T-helper 2 cell treated with Interferon-gamma antibody and Interleukin-4, amounts not matched to agents 5 μg/mL and 100 μg/mL, for 36 hours (primary cell): ENCODE measurements at places on chromosomes 16 and 17.

GRCh38 chr17:11304568-11304967 is 63.6 kb downstream of the SHISA6 start:
- DNase-seq, result no peak

DNA sequence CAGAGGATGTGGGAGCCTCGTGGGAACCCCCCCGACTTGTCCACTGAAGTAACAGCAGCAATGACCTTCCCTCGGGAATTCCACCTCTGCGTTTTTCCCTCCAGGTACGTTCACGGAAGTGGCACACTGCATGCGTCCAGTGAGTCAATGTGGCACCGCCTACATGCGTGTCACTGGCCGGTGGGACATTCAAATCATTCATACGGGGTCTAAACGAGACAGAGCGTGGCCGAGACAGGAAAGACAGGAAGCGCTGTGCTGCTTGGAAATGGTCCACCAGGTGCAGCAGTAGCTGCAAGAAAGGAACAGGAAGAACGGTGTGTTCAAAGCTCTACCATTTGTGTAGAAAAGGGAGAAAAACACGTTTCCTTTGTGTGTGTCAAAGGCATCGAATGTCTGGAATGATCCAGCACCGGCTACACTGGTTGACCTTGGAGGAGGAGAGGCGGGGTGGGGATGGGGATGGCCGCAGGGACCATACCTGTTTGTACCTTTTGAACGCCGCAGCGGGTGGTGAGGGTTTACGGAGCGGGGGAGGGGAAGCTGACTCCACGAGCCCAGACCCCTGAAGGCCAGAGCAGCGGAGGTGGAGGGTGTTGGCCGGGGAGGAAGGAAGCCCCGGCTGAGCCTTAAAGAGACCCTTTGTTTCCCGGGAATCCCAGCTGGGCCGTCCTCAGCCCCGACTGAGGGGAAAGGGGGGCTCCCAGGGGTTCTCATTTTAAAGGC is 1.7 kb upstream of the PGAP6 start:
- peak; percentile 44 for DNase-seq

DNA sequence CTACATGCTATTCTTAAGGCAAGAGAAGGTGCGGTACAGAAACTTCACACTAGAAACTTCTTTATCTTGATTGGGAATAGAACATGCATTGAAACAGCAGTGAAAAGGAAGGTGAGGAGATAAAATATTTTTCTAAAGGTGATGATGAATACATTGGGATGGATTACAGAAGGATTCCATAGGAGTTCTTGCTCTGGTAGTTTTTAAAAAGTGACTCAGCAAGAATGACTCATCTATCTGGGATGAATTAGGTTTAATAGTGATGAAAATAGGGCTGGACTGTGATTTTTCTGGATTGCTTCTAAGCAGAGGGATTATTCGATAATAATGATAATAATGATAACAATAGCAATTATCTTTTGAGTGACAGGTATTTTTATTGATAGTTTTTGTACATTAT is 65.6 kb upstream of the HS3ST4 start:
- DNase-seq, result no peak

DNA sequence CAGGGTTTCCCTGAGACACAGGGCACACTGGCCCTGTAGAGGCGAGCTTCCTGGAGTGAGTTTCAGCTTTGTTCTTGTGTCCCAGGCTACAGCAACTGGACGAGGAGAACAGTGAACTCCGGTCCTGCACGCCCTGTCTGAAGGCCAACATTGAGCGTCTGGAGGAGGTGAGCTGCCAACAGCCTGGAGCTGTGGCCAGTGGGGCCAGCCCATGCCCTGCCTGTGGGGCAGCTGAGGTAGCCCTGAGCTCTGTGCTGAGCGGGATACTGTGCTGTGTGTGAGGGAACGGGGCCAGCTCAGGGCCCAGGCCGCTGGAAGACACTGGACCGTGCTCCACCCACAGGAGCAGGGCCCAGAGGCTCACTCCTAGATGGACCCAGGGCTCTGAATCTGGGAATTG is 8.7 kb upstream of the CAPN15 start:
- DNase-seq, result no peak

DNA sequence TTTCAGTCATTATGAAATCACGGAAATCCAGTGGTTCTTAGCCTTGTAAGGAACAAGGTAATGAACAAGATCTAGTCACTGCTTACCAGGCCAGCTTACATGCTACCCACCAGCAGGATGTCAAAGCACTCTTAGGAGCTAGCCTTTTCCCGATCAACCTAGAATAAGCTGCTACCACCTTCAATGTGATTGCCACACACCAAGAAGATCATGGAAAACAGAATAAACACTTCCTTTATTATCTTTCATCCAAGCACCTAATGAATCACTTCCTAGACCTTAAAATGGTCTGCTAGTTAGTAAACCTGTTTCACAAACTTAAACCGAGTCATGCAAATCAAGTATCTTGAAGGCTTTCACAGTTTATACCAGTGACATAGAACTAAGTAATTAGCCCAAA is 5.0 kb downstream of the BBS2 start:
- no peak for DNase-seq

GRCh38 chr16:53224951-53225533 is 170.3 kb downstream of the CHD9 start:
- no peak for DNase-seq
